Myocyte (in vitro differentiated cells): ENCODE measurements at places on chromosomes 7 and 10. TPM values are rescaled to one million over a fixed set of nuclear protein-coding genes. Genes with fewer than 3 reads are reported as not detected.

Gene STEAP1
- 12.5 and 14.4 TPM in 2 replicates for total RNA-seq

Gene OPN1SW
- 2.8 and 3.4 TPM in 2 replicates for total RNA-seq

Gene GOLGA7B
- 0.29 and 0.42 TPM in 2 replicates for total RNA-seq

Gene MICALL2
- 25.4 and 36.7 TPM in 2 replicates for total RNA-seq

Gene WDR91
- 5.9 and 7.0 TPM in 2 replicates for total RNA-seq

DNA sequence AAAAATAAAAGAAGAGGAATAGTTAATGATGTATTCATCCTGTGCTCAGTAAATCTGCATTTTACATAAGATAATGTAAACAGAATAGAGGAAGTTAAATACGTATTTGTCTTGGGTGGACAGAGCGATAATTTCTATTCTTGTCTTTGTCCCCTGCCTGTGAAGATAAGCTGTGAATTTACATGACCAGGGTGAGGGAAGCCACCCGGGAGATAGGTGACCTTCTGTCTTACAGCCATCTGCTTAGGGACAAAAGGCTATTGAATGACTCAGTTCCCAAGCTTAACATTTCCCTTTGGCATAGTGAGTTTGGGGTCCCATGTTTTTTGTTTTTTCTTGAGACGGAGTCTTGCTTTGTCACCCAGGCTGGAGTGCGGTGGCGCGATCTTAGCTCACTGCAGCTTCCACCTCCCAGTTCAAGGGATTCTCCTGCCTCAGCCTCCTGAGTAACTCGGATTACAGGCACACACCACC lies 88.7 kb upstream of the KCTD7 start:
- no peak for DNase-seq

- no peak for DNase-seq
Observed at GRCh38 chr10:82267465-82267864, 392.5 kb downstream of the NRG3 start.

DNA sequence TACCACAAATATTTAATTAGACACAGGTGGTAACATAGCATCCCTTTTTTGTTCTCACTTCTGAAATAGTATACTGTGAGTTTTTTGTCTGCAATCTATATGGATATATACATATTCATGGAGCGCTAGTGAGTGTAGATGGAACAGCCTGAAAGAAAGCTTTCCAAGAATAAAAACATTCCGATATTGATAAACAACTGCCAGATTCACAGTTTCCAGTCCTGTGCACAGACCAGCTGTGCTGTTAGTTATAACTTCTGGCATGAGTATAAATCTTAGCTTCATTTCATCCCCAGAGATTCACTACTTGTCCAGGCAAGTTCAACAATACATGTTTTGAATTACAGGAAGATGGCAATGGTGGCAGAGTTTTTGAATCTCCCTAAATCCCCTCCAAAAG lies 467.1 kb upstream of the STEAP1 start:
- peak; percentile 2 for DNase-seq

DNA sequence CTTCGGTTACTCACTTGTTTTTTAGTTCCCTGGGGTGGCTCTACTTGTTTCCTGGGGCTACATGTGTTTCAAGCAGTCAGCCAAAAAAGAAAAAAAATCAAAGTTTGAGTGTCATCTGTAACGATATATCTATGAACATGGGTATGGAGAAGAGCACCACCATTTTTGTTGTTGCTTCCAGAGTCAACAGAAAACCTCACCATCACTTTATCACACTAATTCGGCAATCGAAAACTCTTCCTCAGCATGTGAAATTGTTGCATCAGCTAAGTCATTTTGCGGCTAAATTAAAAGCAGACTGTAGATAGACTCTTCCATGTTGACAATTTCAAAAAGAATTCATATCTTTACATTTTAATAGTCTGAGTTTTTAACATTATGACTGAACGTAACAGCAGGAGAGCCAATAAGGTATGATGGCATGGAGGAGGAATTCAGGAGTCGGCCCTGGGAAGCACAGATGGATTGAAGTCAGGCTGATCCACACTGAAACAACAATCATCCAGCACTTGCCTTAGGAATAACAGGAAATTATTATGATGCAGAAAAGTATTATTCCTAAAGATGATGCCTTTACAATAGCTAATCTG lies 455.7 kb upstream of the KLF6 start:
- DNase-seq = peak; percentile 64

GRCh38 chr7:85483177-85483576 lies 296.3 kb upstream of the SEMA3D start:
- no peak for DNase-seq

- no peak for DNase-seq
Observed at GRCh38 chr10:48671914-48672595, 12.6 kb upstream of the WDFY4 start.

GRCh38 chr10:97782455-97783228 lies 10.8 kb upstream of the SFRP5 start:
- no peak for DNase-seq

DNA sequence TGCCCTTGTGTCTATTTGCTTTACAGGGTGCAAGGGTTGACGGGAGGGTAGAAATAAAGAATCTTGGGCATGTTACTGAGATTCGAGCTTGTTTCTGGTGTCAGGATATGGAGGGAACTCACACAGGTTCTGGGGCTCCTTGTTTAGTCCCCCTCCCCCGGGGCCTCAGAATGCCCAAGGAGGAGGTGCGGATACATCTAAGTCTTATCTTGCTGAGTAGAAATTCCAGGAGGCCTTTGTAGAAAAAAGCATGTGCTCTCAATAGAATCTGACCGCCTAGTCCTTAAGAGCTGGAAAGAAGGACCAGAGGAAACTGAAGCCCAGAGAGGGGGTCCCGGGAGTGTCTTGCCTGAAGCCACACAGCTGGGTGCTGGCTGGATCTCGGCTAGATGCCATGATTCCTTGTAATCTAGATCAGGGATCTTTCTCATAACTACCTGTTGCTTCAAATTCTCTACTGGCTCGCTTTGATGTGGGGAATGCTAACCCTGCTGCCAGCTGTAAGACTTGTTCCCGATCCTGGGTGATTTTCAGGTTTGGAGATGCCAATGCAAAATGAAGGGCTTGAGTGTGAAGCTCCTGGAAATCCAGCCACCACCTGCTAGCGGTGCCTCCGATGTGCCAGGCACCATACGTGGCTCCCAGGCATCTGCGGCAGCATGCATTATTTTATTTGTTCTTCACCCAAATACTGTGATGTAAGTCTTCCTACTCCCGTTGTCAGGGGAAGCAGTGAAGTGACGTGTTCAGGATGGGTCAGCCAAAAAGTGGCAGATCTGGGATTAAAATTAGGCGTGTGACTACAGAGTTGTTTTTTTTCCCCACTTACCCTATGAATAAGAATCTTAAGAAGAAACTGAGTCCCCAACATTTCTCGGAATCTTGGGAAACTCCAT lies 226.0 kb downstream of the TCF7L2 start:
- DNase-seq = no peak

DNA sequence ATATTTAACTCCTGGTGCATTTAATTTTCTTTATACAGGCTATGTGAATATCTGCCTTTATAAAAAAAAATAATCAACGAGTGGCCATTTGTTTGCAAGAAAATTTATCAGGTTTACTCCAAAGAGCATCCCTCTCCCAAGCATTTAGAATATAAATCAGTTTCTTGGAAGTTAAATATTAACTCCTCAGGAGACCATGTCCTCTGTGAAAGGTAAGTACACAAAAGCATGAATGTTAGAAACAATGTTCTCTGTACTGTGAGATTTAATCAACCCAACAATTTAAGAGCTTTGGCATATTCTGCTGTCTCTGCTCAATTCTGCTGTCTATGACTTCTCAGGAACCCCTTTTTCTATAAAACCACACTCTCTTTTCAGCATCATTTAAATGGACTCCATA lies 119.3 kb upstream of the LAMB4 start:
- DNase-seq = no peak

- DNase-seq = peak; percentile 19
Observed at GRCh38 chr10:75772153-75772887, 340.9 kb downstream of the LRMDA start.

- DNase-seq = no peak
Observed at GRCh38 chr10:82874671-82875070, 999.7 kb downstream of the NRG3 start.

- DNase-seq = no peak
Observed at GRCh38 chr7:1129431-1129830, 30.6 kb downstream of the ZFAND2A start.

GRCh38 chr7:72101444-72101843 lies 310.7 kb downstream of the CALN1 start:
- no peak for DNase-seq

DNA sequence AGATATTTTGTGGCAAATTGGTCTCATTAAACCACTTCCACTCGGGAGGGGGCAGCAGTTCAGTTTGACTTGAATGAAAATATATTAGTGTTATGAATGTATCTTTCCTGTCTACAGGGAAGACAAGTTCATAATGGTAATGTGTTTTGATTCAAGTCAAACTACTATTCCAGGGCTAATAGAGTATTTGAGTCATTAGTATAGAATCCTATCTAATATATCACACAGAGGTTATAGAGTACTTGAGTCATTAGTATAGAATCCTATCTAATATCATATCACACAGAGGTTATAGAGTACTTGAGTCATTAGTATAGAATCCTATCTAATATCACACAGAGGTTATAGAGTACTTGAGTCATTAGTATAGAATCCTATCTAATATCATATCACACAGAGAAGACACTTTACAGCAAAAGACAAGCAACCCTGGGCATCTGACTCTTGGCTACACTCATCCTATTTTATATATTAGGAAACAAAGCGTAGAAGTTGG lies 199.7 kb upstream of the MAGI2 start:
- no peak for DNase-seq

DNA sequence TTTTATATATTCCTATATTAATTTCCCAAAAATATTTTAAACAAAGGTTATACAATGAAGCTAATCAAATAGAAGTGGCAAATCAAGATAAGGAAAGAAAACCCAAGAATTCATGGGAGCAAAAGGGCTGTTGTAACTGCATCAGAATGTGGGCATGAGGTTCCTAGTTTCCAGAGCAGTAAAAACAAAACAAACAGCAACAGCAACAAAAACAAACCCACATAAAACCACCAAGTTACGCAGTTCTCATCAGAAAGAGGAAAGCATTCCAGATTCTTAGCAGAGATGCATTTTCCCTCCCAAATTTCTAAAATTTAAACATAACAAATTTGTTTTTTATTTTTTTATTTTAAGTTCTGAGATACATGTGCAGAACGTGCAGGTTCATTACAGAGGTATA lies 34.8 kb upstream of the MSMB start:
- no peak for DNase-seq

DNA sequence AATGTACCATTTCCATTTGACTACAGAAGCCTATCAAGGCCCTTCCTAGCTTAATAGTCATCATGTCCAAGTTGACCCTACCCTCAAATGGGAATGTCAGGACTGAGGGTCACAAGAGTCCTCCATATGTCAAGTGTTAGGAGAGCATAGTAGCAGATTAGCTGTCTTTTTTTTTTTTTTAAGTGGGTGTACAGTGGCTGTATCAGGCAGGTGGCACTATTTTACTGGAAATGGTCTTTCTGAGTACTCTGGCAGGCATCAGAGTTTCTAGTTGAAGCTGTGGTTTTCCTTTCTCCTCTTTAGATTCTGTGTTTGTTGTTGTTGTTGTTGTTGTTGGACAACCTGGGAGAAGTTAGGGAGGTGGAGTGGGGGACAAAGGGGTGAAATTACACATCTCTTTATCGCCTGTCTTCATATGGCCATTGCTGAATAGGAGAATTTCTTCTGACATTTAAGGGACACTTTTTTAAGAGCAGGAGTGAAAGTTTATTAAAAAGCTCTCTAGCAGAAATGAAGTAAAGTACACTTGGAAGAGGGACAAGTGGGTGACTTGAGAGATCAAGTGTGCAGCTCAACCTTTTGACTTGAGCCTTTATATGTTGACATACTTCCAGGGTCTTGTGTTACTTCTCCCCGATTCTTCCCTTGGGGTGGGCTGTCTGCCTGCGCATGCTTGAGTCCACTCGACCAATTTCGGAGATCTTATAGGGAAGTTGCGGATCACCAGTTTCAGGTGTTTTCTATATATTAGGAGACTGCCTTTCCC lies 104.1 kb upstream of the FOXP2 start:
- peak; percentile 38 for DNase-seq

GRCh38 chr7:16066805-16067459 lies 354.4 kb downstream of the CRPPA start:
- peak; percentile 61 for DNase-seq

DNA sequence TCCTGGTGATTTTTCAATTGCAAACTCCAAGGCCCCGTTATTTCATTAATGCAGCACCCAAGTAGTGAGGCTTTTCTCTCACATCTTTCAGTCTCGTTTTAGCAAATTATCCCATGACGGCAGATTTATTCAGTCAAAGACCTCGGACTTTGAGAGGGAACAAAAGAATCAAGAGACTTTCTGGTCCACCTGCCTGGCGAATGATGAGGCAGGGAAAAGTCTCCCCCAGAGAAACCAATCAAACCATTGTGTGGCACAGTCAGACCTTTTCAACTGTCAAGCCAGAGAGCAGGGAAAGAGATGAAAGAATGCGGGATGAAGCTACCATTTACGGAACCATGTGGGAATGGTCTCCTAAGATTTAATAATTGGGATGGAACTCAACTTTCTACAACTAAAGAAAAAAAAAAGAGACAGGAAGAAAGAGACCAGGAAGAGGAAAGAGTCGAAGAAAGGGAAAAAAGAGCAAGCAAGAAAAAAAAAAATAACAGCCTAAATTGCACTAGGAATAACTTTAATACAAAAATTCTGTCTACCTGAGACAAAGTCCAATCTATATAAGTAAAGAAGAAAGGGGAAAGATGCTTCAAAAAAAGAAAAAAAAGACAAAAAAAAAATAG lies 22.8 kb downstream of the GLI3 start:
- DNase-seq = no peak

- DNase-seq = peak; percentile 94
Observed at GRCh38 chr7:5636914-5637313, 144.5 kb downstream of the RNF216 start.

GRCh38 chr7:75817116-75817515 lies 3.5 kb upstream of the CCL24 start:
- DNase-seq = no peak

GRCh38 chr7:78176171-78176570 lies 377.6 kb downstream of the PHTF2 start:
- no peak for DNase-seq

GRCh38 chr7:47594406-47594805 lies 12.5 kb upstream of the TNS3 start:
- no peak for DNase-seq
